ENCODE measurements at places on chromosomes 2 and 18. TPM values are rescaled to one million over a fixed set of nuclear protein-coding genes. Genes with fewer than 3 reads are reported as not detected.

NMUR1 gene
- total RNA-seq: not detected

SPAST gene
- total RNA-seq: 29.6 TPM

TRIM43 gene
- total RNA-seq: not detected

PTPN18 gene
- total RNA-seq: 13.3 TPM

CTAGE1 gene
- not detected for total RNA-seq

AGAP1 gene
- 4.9 TPM for total RNA-seq

ADGRF3 gene
- total RNA-seq: not detected

KCNK3 gene
- not detected for total RNA-seq

PLCD4 gene
- total RNA-seq: 0.97 TPM

CYRIA gene
- total RNA-seq: 29.2 TPM

RTP5 gene
- total RNA-seq: not detected

IL1A gene
- 2.9 TPM for total RNA-seq

PRKAG3 gene
- total RNA-seq: not detected

HOXD9 gene
- 1.3 TPM for total RNA-seq

LRP2 gene
- not detected for total RNA-seq

SLC8A1 gene
- 5.2 TPM for total RNA-seq

Data from epithelial cell of umbilical artery (primary cell).